Renal cortical epithelial cell (primary cell): ENCODE measurements at places on chromosomes 2 and 18.

DNA sequence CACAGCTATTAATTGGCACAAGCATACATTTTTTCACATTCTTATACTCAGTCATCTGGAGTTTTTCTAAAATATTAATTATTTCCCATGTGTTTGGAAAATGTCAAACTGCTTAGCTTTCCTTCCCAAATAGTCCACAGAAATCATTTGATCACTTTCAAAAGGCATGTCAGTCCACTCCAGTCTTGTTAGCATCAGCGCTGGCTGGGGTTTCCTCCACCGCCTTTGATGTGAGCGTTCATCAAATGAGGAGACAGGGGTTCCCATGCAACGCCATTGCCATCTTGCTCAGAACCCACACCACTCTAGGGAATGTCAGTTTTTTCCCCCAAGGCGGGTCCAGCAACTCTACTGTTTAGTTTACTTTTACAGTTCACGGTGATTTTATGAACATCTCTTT lies 13.1 kb upstream of the RAX start:
- DNase-seq: no peak

DNA sequence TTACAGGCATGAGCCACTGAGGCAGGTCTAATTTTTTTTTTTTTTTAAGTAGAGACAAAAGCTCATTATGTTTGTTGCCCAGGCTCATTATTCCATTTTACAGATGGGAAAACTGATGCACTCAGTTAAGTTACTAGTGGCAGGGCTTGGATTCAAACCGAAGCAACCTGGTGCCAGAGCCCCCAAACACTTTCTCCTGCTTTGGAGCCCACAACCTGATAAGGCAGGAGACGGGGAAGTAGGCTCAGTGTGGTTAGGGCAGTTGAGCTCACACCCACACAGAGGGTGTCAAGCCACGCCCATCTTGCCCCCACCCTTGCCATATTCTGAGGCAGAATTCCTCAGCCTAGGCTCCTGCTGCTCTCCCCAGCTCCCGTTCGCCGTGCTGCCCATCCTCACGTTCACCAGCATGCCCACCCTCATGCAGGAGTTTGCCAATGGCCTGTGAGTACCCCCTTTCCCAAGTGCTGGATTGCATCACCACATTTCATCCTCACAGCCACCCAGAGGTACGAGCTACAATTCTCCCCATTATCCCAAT lies 5.8 kb upstream of the CTDSP1 start:
- DNase-seq: no peak

- DNase-seq: peak; percentile 60
Observed at GRCh38 chr2:55947752-55948151, 24.2 kb upstream of the EFEMP1 start.

DNA sequence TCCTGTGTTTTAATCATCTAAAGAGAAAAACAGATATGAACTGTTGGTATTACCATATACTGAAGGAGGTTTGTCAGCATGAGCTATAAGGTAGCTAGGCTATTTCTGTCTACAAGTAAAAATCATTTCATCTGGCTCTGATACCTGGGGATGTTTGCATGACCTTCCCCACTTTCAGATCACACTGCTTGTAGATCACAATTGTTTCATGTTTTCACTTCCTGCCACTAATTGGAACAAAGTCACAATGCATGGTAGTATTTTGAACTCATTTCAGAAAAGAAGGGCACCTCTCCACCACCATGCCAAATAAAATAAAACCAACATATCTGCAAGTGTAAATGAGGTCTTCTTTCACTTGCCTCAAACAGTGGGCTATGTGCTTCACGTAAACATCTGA lies 37.8 kb downstream of the NYAP2 start:
- no peak for DNase-seq

DNA sequence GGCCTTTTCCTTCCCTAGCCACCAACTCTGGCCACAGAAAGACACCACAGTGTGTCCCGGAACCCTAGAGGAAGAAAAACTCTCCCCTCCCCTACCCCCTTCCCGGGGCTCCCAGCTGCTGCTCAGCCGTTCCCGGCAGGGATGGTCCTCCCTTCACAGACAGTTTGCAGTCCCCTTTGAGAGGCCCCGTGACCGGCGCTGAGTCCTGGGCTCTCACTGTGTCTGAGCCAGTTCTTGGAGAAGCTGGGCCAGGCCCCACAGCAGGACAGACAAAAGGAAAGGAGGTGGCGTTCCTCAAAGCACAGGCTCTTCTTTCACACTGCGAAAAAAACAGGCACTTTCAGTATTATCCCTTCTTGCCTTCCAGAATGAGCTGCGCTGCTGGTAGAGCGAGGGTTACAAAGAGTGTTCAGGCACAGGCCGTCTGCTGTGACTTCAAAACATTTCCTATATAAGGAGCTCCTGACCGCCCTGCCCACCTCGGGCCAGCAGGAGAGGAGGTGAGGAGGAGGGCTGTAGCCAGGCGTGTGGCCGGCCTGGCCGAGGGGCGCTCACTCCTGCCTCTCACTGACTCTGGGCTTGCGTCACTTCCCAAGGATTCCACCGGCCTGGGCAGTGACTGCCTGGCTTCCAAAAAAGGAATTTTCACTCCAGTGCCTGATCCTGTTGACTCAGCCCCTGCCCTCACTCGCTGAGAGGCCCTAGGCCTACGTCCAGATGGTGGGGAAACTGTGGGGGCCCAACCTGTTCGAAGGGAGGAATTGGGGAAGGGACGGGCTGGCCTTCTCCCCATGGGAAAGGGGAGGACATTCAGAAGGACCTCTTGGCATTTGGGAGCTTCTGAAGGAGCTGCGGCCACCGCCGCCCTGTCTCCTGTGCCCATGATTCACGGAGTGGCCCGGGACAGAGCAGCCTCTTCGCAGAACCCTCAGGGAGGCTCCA lies 24.9 kb downstream of the CIDEA start:
- peak; percentile 85 for DNase-seq

DNA sequence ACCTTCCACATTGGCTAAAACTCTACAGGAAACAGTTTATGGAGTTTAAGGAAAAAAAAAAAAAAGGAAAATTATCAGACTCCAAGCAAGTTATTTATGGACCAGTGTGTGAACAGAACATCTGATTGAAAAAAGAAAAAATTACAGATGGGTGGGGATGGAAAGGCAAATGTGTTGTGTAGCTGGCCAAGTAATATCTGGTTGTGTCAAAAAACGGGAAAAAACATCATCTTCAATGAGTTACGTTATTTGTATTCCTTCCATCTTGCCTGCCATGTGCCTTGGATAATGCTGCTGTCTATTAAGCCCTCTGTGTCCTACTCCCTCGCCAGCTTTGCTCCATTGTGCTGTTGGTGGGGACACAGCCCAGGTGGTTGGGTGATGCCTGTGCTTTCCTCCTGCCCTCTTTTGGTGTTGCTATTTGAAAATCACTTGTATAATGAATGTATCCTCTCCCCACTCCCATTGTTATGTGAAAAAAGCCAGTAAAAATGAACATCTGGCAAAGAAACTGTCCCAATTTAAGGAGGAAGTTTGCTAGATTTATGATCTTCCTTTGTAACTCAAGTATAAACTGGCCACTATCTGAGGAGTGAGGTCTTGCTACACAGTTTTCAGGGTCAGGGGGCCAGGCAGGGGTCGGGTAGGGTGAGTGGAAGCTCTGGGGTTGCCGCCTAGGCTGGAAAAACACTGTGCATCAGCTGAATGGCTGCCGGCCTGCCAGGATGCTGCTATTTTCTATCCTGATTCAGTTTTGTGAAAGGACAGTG lies 155.9 kb downstream of the FMNL2 start:
- no peak for DNase-seq
